Stimulated activated CD4-positive, alpha-beta T cell treated with anti-CD3 and anti-CD28 coated beads, Interleukin-2, amount 100 ng/mL, for 48 hours (primary cell): ENCODE measurements at places on chromosomes 4 and X.

DNA sequence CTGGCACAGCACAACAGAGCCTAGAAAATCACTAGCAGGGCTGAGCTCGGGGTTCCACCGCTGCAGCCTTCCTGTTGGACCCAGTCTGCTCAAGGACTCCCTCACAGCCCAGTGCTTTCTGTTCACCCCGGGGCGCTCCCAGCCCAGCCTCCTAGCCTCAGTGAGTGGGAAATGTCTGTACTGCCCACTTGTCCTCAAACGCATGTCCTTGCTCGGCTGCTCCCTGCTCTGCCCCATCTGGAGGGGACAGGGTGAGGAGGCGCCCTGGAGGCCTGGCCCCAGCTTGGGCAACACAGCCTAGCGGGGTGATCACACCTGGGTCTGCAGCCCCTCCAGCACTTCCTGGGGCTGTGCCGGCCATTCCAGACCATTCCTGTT, 11.9 kb upstream of the CCNQ start:
- DNase-seq: no peak

DNA sequence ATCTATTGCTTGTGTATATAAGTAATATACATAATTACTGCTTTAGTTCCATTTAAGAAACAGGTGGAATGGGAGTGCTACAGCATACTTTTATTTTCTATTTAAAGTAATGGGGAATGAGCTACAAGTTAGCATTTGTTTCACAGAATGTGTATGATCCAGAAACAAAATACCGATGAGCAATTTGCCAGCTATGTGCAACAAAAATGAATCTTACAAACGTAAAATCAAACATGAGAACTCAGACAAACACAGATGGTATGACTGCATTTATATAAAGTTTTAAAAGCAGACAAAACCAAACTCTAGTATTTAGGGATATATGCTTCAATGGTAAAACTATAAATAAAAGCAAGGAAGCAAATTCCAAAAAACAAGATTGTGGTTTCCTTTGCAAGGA, 141.7 kb downstream of the PAPSS1 start:
- DNase-seq: no peak

DNA sequence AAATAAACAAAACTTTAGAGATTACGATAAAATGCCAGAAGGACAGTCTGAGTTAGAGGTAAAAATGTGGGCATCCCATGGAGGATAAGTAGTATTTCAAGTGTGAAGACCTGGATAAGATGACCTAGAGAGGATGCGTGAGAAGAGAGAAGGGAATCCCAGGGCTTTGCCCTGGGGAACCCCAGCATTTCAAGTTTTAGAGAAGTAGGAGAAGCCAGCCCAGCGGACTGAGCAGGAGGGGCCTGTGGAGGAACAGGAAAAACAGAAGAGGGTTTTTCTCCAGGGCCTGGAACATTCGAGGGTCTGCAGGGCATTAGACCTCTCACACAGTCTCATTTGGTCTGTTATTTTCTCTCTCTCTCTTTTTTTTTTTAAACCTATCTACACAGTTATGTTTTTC, 2.9 kb upstream of the CFP start:
- DNase-seq: no peak

DNA sequence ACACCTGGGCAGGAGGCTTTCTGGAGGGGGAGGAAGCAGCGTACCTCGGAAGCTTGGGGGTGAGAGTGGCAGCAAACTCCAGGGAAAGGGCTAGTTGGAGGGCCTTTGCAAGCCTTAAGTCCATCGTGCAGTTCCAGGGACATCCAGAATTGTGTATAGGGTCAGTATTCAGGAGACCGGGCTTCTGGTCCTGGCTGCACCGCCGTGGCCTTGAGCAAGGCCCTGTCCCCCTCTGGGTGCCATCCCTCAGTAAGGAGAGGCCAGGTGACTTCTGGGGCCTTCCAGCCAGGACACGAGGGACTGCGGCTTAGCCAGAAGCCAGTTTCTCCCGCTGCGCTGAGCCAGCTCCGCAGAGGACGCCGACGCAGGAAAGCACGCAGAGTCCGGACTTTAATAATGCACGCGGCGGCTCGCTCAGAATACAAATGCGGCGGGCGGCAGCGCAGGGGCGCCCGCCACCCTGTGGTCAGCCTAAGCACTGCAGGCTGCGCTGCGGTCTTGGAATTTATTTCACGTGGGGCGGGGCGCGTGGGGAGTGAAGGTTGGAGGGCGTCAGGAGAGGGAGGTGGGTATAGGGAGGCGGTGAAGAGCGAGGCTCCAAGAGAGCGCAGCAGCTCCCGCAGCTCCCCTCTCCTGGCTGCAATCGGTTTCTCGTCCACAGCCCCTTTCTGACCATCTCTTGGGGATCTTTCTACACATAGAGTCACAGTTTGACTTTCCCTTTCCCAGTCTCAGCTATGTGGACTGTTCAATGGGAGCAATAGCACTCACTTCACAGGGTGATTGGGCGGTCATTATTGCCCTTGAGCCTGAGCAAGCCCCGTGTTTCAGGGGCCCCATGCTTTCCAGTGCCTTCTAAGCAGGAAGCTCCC, 94.1 kb upstream of the GPR50 start:
- peak; percentile 33 for DNase-seq

- no peak for DNase-seq
Observed at GRCh38 chr4:158006990-158007389, 165.8 kb downstream of the GASK1B start.

DNA sequence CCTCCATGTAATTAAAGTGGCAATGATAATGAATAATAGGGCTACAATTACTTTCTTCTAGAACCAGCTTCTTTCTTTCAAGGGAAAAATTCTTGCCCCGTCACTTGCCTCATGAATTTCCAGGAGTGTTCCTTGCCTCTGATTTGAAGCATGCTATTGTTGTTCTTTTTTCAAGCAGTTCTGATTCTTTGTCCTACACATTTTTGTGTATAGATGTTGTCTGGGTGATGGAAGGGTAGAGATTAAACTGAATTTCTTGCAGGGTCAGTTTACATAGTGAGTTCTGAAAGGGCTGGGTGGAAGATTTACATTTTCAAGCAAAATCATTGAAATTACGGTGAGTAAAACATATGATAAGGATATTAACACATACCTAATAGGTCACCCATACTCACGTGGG, 107.0 kb upstream of the TENM3 start:
- DNase-seq: no peak

- DNase-seq: peak; percentile 9
Observed at GRCh38 chr4:74632634-74633033, 161.7 kb downstream of the BTC start.

- peak; percentile 33 for DNase-seq
Observed at GRCh38 chr4:101527188-101527587, 179.9 kb upstream of the PPP3CA start.

DNA sequence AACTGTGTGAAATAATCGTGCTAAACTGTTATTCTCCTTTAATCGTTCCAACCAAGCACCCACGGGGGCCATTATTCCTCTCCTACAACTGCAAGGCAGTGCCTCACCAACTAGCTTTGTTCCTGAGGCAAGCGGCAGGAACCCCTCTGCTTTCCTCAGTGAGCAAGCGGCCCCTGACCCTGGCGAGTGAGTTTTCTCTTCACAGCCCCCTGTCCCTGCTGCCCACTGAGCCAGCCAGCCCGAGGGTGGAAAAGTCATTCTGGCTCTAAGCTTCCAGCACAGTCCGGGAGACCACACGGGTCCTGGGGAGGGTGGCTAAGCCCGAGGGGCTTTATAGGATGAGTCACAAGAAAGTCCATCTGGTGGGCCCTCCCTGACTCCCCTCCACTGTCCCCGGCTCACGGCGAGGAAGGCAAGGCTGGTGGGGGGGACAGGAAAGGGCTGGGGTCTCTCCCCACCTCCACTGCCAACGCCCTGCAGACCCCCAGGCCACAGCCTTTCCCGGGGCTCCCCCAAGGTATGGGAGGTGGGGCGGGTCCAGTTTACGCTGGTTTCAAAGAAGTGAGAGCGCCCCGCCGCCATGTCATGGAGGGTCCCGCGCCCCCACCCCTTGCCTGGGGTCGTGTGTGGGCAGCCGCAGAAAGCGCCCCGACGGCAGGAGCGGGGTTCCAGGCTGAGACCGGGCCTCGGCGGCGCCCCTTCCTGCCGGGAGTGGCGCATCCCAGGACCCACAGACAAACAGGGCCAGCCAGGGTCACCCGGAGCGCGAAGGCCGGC, 45.0 kb downstream of the CPLX1 start:
- no peak for DNase-seq

- DNase-seq: no peak
Observed at GRCh38 chr4:167111622-167112021, 122.7 kb downstream of the SPOCK3 start.

- peak; percentile 0 for DNase-seq
Observed at GRCh38 chrX:38627683-38628082, 66.3 kb downstream of the TSPAN7 start.

DNA sequence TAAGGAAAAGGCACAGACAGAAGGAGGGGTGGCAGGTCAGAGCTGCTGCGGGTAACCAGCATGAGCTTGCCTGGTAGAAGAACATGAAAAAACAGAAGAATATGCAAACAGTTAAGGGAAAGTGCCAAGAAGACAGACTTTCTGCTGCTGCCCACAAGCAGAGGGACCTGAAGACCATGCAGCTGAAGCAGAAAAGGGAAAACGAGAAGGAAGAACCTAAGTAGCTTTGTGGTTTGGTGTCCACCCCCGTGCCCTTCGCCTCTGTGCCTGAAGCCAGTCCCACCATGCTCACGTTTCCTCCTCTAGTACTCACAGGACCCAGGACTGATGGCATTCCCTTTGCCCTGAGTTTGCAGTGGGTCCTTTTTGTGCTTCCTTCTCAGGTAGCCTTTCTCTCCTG, 62.8 kb downstream of the UBA6 start:
- no peak for DNase-seq

GRCh38 chr4:135770505-135770904, 1568.9 kb upstream of the PABPC4L start:
- DNase-seq: no peak

DNA sequence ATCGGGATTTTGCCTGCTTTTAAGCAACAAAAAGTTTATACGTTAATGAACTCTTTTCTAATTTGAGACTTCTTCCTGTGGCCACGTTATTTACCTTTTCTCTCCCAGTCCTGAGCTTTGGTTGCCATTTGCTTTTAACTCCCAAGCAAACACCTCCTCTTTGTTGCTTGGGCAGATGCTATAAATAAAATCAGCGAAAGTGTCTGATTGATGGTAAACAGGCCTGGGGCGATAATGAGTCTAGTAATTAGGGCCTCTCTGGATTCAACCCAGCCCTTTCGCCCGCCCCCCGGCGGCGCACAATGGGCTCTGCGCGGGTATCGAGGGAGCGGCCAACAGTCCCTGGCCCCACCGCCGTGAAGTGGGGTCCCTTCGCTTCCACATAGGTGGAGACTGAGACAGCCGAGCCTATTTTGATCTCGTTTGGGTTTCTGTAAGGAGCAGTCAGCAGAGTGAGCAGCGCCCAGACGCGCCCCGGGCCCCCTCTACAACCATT, 790 bp downstream of the CLGN start:
- no peak for DNase-seq

DNA sequence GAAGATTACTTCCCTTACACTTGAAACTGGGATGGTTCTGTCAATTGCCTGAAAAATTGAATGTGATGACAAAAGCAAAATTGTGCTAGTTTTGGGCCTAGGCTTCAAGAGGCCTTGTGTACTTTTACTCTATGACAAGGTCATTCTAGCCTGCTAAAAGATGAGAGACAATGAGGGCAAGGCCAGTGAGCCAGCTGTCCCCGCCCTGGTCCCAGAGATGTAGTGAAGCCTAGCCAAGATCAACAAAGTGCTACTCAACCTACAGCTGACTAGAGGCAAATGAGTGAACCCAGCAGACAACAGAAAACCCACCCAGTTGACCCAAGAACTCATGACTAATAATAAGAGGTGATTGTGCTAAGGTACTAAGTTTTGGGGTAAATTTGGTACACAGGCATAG, 248.7 kb downstream of the IL15 start:
- no peak for DNase-seq

DNA sequence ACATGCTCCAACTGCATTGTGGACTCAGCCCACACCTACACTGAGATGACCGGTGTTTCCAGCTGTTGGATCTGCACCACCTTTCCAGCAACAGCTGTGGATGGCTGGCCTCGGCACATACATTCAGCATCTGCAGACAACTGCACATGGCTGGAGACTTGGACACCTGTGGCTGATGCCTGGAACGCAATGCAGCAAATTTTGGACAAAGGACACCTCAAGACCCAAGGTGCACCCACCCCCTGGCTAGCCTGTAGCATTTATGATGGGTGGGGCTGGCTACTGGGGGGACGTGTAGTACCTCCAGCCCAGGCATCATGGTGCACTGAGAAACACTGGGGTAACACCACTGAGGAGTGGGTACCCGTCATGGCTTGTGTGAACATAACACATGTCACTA, 57.3 kb upstream of the CCDC149 start:
- no peak for DNase-seq

DNA sequence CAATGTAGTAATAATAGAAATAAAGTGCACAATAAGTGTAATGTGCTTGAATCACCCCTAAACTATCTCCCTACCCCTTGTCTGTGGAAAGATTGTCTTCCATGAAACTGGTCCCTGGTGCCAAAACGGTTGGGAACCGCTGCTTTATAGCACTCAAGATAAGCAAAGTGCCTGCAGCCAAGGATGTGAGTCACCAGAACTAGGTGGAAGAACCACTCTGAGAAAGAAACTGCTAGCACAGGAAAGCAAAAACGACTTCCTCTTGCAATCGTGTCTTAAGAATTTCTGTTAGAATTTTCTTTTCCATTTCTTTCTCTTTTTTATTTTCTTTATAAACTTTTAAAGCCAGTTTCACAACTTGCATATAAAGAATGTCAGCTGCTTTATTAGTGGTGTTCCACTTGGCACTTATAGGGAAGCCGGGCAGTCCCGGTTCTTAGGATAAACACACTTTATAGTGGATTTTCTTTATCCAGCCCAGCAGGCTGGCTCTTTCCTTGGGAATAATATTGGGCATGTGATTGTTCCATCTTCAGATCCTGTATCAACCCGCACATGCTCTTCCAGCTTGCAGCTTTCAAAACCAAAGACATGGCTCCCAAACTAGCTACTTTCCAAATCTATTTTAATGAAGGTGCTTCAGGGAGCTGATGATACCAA, 32.3 kb upstream of the CXCL8 start:
- DNase-seq: no peak

DNA sequence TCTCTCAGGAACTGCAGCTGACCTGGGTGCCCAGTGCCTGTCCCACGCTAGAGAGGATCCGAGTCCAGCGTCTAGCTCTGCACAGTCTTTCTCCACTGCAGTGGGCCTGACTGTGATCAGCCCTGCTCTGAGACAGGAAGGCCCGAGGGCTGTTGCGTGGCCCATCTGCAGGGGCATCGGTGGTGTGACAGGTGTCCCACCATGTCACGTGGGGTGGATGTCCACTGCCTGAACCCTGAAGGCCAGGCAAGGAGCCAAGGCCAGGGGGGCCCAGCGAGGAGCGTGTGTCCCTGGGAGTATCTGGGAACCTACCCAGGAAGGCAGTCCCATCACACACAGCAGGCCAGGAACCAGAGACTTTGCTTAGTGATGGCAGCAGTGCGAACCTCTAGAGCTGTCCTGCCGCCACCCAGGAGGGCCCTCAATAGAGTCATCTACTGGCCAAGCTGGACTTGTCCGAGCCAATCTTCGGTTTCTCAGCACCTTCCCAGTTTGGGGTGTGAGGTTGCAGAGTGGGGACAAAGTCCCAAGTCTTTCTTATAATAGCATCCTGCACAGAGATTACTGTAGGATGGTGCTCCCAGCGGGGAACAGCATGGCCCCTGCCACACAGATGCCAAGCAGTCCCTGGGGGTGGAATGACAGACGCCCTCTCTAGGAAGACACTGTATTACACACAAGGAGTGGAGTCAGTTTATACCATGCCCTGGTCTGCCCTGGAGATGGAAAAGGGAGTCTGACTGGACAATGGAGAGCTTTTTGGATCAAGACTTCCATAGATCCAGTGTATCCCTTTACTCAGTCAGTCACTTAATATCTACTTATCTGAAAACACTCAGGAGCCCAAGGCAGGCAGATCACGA, 38.3 kb downstream of the DCTD start:
- no peak for DNase-seq
